ENCODE measurements at places on chromosomes 13 and 19.

DNA sequence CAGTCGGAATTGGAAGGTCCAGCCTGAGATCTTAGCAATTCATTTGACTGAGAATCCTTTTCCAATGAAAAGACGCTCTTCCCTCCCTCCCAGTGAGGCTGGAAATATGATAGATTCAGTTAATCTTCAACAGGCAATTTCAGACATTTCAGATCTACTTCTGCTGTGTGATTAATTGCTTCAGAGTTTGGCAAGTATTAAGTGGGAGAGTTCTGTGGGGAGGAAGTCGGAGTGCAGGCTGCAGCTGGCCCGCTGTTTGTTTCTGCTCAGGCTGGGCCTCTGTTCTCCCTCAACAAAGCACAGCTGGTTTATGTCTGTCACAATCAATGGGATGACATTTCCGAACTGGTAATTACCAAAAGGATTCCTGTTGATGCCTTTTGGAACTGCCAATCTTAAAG is 178.2 kb downstream of the NDFIP2 start:
- DNase-seq, result no peak

GRCh38 chr13:23707674-23708073 is 137.5 kb downstream of the TNFRSF19 start:
- DNase-seq, result no peak

DNA sequence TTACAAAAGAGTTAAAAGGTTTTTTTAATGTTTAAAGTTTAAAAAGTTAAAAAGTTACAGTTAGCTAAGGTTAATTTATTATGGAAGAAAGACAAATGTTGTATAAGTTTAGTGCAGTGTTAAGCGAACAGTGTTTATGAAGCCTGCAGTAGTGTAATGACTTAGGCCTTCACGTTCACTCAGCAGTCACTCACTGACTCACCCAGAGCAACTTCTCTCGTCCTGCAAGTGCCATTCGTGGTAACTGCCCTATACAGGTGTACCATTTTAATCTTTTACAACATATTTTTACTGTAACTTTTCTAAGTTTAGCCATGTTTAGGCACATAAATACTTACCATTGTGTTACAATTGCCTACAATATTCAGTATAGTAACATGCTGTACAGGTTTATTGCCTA is 398.2 kb upstream of the NBEA start:
- no peak for DNase-seq

DNA sequence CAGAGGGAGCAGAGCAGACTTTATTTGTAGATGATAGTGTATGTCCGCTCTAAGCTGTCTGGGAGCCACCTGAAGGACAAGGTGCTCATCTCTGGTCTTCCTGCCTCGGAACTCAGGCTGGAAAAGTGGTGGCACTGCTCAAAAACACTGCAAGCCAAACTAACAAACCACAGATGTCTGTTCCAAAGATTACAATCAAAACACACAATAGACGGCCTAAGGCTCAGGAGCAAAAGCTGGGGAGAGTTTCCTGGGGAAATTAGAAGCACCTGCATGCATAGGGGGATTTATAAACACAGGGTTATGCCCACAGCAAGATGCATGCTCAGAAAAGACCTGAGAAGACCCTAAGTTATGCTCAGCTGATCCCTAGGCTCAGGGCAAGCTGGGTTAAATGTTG is 9.4 kb upstream of the EVI5L start:
- DNase-seq, result no peak

DNA sequence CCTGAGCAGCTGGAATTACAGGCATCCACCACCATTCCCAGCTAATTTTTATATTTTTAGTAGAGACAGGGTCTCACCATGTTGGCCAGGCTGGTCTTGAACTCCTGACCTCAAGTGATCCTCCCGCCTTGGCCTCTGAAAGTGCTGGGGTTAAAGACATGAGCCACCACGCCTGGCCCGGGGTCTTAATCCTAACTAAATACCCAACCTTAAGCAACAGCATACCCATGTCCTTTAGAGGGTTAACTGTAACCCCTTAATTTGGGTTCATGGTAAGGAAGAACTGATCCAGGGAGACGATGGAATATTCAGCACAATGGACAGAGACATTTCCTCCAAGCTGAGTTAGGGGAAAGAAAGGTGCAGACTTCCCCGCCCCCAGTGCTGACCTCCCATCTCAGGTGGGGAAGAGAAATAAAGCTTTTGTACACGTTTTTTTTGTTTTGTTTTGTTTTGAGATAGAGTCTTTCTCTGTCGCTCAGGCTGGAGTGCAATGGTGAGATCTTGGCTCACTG is 8.7 kb upstream of the GALP start:
- no peak for DNase-seq

- no peak for DNase-seq
These were observed 79.3 kb upstream of the GPR183 start for GRCh38 chr13:99386495-99386894.

GRCh38 chr19:8536282-8536681 is 22.3 kb upstream of the ZNF414 start:
- no peak for DNase-seq

GRCh38 chr19:50896591-50897190 is 14.5 kb downstream of the KLK4 start:
- no peak for DNase-seq

DNA sequence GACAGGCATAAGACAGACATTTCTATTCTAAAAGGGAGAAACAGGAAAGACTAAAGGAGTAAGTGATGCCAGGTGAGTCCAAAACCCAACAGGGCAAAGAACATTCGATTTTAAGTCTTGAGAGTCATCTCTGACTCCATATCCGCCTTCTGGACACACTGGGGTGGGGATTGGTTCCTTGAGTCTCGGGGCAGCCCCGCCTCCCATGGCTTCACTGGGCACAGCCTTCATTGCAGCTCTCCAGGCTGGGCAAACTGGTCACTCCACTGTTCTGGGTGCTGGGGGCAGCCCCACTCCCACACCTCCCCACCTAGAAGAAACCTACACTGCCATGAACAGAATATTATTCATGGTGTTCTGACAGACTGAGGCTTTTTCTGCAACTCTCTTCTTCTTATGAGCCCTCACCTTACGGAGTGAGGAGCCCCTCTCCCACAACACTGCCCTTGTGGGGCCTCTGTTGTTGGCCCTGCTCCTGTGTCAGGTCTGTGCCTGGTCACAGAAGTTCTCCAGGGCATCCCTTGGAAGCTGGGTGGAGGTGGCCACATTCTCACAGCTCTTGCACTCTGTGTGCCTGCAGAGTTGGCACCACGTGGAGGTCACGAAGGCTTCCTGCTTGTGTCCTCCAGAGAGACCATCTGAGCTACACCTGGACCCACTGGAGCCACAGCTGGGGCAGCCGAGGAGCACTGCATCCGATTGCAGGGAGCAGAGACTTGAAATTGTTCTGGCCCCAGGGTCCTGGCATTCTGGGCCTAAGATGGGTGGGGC is 95.4 kb downstream of the COL4A2 start:
- DNase-seq, result no peak

GRCh38 chr13:91400063-91400399 is 1.6 kb downstream of the GPC5 start:
- no peak for DNase-seq

- no peak for DNase-seq
These were observed 7.6 kb downstream of the KATNAL1 start for GRCh38 chr13:30299786-30300185.

DNA sequence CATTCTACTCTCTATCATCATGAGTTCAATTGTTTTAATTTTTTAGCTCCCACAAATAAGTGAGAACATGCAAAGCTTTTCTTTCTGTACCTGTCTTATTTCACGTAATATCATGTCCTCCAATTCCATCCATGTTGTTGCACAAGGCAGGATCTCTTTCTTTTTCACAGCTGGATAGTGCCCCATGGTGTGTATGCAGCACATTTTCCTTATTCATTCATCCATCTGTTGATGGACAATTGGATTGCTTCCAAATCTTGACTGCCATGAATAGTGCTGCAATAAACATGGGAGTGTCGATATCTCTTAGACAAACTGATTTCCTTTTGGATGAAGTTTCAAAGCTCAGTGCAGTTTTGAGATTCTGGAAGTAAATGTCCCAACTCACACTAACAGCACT is 326.9 kb downstream of the FGF9 start:
- no peak for DNase-seq
